KBM-7 (cell line): ENCODE measurements at places on chromosomes 12 and 14.

DNA sequence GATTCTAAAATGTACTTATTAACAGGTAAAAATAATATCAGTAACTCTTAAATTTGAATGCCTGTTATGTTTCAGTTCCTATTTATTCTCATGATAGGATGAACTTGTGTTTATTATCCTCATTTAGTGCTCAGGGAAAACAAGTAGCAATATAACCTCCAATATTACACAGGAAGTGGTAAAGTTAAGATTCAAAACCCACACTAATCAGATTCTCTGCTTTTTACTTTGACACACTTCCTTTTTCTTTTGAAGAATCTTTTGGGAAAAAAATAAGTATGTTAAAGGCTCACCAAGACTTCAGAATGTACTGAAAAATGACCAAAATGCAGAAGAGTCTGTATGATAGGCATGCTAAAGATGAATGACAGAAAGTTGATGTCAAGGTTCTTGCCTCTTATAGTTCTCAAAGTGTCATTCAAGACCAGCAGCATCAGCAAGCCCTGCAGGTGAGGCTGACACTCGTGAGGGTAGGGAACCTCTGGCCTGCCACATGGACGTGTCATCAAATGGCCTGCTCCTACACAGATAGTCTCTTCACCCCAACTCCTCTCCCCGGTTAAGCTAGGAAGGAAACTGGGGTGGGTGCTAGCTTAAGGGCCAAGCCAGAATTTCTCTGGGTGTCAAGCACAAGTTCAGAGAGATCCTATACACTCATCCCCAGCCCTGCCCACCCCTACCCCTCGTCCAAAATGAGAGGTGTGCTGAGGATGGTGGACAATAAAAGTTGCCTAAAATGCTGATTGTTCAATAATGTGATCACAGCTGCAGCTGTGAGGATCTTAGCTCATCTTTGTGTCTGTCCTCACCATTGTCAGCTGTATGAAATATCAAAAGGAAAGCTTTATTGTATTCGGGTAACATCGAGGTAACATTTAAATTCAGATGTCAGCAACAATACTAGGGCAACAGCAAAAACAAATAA is 6.3 kb downstream of the TBPL2 start:
- no peak for DNase-seq

DNA sequence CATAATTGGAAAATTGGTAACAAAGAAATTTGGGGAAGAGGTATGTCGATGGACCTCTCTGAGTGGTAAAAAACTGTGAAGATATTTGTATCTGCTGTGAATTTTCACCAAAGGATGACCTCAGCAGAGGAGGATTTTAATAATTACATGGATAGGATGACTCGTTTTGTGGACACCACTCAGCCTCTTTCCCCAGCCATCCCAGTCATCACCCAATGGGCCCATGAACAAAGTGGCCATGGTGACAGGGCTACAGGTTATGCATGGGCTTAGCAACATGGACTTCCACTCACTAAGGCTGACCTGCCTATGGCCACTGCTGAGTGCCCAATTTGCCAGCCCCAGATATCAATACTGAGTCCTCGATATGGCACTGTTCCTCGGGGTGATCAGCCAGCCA is 577.5 kb upstream of the FBXO33 start:
- DNase-seq, result no peak

GRCh38 chr14:39615352-39615751 is 183.1 kb upstream of the FBXO33 start:
- DNase-seq, result no peak

- peak; percentile 20 for DNase-seq
Observed at GRCh38 chr12:64219145-64219544, 3.0 kb downstream of the KICS2 start.

GRCh38 chr12:8913702-8914032 is 642 bp upstream of the PHC1 start:
- DNase-seq, result no peak

- no peak for DNase-seq
Observed at GRCh38 chr12:110023059-110023980, 24.1 kb downstream of the ANKRD13A start.

- no peak for DNase-seq
Observed at GRCh38 chr14:38261620-38262019, 5.7 kb upstream of the CLEC14A start.

GRCh38 chr14:105046891-105047282 is 18.3 kb downstream of the GPR132 start:
- no peak for DNase-seq

GRCh38 chr14:22334275-22334577 is 254.8 kb downstream of the DAD1 start:
- no peak for DNase-seq

DNA sequence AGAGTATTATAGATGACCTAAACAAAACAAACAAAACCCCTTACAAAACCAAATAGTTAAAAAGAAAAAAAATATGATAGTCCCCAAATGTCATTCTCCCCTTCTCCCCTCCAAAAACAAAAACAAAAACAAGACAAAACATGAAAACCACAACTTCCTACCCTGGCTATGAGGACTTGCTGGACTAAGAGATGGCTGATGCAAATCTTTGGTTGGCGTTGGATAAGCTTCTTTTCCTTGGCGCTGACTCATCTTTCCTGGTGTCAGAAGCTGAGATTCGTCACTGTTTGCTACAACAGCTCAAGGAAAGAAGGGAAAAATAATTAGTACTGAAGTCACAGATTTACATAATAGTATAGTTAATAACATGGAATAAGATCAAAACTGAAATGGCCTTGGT is 102.5 kb upstream of the BBS10 start:
- no peak for DNase-seq

DNA sequence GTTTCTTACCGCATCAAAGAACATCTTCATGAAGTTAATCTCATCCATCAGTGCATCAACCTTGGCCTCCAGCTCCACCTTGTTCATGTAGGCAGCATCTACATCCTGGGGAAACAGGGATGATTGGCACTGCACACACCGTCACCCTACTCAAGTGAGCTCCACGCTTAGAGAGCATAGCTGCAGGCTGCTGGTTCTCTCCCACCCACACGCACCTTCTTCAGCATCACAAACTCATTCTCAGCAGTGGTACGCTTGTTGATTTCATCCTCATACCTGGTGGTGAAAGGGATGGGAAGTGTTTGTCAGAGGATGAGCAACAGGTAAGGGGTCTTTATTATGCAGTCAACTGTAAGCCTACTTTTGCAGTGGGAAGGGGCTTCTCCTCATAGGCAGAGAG is 2.3 kb downstream of the KRT5 start:
- DNase-seq, result no peak

GRCh38 chr14:79831195-79831892 is 380.0 kb downstream of the DIO2 start:
- no peak for DNase-seq

DNA sequence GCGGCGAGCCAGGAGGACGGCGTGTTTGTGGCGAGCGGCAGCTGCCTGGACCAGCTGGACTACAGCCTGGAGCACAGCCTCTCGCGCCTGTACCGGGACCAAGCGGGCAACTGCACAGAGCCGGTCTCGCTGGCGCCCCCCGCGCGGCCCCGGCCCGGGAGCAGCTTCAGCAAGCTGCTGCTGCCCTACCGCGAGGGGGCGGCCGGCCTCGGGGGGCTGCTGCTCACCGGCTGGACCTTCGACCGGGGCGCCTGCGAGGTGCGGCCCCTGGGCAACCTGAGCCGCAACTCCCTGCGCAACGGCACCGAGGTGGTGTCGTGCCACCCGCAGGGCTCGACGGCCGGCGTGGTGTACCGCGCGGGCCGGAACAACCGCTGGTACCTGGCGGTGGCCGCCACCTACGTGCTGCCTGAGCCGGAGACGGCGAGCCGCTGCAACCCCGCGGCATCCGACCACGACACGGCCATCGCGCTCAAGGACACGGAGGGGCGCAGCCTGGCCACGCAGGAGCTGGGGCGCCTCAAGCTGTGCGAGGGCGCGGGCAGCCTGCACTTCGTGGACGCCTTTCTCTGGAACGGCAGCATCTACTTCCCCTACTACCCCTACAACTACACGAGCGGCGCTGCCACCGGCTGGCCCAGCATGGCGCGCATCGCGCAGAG is 873 bp downstream of the PLXNC1 start:
- peak; percentile 62 for DNase-seq

GRCh38 chr12:26120561-26121274 is 4.1 kb downstream of the BHLHE41 start:
- DNase-seq, result no peak

DNA sequence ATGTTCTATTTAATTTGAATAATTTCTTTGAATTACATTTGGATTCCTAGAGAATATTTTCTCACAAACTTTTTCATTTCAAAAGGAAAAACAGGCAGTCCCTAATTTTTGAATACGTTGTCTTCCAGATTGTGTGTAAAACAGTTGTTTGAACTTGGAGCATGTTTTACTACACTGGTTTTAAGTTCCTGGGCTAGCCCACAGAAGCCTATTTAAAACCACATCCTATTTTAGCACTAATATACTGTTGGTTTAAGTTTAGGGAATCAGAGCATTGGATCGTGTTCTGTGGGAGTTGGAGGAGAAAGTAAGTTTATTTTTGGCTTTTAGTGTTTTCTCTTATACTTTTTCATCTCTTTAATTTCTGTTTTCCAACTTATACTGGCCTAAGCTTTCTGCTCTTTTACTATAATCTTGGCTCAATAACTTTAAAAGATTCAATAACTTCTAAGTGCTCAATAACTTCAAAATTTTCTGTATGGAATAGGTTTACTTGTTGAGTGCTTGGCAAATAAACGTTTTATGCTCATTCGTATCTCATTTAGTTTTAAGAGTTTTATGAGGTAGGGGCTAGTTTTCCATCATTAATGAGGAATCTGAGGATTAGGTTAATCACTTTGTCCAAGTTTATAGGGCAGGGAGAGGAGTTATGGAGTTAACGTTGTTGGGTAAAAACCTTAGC is 14.9 kb downstream of the LEMD3 start:
- peak; percentile 34 for DNase-seq

GRCh38 chr14:60266021-60266937 is 17.3 kb downstream of the PPM1A start:
- peak; percentile 31 for DNase-seq

GRCh38 chr12:91857813-91858542 is 287.7 kb downstream of the BTG1 start:
- DNase-seq, result no peak

DNA sequence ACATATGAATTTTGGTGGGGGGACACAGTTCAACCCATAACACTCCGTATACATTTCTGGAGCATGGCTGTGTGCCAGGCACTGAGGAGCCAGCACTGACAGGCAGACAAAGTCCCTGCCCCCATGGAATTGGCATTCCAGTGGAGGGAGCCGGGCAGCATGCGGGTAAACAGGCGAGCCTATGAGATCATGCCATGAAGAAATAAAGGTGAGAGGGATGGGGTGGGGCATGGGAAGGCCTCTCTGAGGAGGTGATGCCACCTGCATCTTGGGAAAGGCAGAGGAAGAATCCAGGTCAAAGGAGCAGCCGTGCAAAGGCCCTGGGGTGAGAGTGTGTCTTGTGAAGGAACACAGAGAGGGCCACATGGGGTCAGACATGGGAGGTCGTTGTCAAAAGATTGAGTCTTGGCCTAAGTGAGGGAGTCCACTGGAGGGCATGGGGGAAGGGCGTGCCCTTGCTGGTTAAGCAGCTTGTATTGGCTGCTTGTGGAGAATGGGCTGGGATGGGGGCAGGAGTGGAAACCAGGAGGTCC is 3.6 kb downstream of the OTUB2 start:
- no peak for DNase-seq

GRCh38 chr14:54567224-54567638 is 303 bp downstream of the SAMD4A start:
- no peak for DNase-seq

DNA sequence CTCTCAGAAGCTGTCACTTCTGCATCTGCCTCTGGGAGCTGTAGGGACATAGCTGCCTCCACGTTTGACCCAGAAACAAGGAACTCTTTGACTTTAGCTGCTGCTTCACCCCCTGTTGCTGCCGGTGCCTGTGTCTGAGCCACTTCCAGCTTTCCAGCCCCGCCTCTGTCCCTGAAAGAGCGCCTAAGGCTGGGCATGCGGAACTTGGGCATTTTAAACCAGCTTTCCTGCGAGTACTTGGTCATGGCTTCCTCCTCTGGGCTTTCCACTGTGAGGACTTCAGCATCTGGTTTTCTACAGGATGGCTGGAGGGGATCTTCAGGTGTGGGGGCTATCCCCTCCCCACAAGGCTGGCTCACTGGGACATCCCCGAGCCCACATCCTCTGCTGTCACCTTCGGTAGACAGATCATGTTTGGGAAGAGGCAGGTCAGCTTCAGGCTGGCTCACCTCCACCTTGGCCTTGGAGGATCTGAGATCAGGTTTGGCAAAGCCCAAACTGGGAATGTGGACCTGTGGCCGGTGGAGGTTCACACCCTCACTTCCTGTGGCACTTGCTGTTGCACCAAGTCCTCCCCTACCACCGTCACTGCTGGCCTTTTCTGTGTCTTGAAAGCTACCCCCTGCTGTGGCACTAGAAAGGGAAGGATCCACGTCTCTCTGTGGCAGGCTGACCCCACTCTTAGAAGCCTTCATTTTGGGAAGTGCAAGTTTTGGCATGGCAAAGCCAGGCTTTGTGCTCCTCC is 15.2 kb downstream of the PLD4 start:
- peak; percentile 52 for DNase-seq

DNA sequence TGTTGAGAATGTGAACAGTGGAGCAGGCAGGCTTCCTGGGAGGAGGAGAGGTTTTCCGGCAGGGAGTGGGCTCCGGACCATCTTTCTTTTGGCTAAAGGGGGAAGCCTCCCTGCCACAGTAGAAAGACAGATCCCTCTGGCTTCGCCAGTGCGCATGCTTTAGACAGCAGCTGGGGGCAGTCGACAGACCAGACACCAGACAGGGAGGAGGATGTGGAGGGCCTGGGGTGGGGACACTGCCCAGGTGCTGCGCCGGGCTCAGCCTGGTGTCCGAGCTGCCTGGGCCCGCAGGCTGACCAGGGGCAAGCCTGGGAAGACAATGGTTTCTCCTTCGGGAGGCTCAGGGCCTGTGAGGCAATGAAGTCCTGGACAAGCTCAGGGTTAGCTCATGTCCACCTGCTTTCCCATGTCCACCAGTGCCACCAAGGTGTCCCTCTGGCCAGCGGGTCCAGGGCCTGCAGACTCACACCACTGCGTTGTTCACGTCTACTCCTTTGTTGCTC is 67.3 kb downstream of the PRIMA1 start:
- no peak for DNase-seq

DNA sequence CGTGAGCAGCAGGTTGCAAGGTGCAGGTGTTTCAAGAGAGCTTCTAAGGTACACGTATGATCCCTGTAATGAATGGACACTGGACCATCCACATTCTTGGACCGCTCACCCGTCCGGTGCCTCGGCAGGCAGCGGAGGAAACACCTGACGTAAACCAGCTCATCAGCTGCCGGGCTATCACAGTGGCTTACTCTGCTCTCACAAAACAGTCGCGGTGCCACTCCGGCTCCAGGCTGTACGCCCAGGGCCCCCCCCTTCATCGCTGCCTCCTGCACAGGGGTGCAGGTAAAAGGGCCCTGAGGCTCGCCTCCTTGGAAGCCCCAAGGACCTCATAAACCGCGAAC is 436 bp downstream of the VPS33A start:
- DNase-seq, result no peak

- no peak for DNase-seq
Observed at GRCh38 chr12:93805736-93806141, 128.6 kb downstream of the CRADD start.

- DNase-seq, result no peak
Observed at GRCh38 chr12:75130811-75131210, 78.8 kb downstream of the KCNC2 start.

- DNase-seq, result no peak
Observed at GRCh38 chr12:46763230-46763629, 62.6 kb downstream of the SLC38A4 start.

GRCh38 chr12:28583701-28584261 is 393.5 kb downstream of the CCDC91 start:
- DNase-seq, result peak; percentile 90

- DNase-seq, result no peak
Observed at GRCh38 chr14:64733321-64733720, 29.1 kb downstream of the PLEKHG3 start.

GRCh38 chr12:125852116-125852515 is 786.9 kb downstream of the AACS start:
- no peak for DNase-seq
